EL (cell line): ENCODE measurements at places on chromosomes 13 and 19.

DNA sequence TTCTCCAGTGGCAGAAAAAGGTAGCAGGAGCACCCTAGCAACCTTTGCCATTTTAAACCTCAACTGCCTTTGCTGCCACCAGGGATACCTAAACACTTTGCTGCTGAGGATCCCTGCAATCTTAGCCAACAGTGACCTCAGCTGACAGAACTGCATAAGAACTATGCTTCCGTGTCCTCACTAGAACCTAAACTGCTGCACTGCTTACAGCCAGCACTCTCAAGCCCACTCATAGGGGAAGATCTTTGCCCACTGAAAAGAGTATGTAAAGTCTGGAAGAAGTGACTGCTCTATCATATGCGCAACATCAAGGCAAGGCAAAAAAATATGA is 270.0 kb upstream of the PCDH20 start:
- DNase-seq = no peak

GRCh38 chr19:53172889-53173288 is 14.0 kb upstream of the ZNF347 start:
- peak; percentile 37 for DNase-seq

DNA sequence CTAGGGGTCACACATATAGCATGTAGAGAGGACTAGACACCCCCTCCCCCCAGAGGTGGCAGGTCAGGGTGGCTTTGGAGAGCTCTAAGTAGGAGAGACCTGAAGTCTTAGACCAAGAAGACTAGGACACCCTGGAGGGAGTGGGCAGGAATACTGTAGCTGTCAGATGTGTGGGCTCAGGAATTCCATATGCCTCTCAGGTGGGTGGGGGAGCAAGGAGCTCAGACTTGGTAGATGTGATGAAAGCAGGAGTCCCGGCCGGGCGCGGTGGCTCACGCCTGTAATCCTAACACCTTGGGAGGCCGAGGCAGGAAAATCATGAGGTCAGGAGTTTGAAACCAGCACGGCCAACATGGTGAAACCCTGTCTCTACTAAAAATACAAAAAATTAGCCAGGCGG is 1.6 kb downstream of the CRB3 start:
- no peak for DNase-seq

DNA sequence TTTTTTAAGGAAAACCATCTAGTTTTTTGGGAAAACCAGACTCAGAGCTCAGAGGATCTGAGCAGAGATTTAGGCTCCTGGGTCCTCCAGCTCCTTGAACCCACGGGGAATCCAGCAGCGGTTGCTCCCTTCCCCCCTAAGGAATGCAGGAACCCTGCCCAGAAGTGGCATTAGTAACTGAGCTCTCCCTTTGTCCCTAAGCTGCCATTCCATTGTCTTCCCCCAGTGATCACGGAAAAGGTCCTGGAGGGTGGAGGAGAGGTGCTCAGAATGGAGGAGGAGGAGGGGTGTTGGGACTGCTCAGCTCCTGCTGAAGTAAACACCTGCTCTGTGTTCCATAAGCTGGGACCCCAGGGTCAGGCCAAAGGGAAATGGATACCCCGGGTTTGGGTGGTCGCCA is 16.8 kb upstream of the OR1M1 start:
- DNase-seq = no peak

GRCh38 chr13:56168581-56168980 is 972.1 kb upstream of the PRR20A start:
- no peak for DNase-seq

DNA sequence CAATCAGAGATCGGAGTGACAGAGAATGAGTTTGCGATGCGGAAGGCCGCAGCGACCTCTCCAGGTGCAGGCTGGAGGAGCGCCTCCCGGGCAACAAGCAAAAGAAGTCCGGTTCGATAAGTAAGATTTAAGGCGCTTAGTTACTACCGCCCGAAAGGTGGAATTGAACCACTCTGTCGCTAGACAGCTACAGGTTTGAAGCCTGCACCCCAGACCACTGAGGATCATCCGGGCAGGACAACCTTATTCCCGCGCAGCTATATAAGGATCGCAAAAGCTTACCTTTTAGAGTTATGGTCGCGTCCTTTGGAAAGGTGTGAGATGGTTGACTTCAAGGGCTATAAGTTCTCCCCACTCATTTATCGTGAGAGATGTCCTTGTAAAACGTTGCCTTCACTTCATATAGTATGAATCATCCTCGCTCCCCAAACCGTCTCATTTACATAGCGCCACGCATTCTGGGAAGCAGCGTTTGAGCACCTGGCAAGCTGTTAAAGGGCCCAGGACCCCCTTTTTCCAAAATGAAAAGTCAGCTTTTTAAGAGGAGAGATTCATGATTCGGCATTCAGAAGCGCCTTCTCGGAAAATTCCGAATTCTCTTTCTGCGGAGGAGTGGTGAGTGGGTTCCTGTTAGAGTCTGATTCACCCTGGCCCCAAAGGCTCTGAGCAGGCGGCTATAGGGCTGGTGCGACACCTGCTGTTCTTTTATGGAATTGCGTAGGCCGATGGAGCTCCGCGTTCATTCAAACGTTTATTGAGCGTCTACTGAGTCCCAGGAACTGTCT is 10.8 kb downstream of the FOSB start:
- peak; percentile 92 for DNase-seq
